ENCODE measurements at places on chromosomes 6 and 20. TPM values are rescaled to one million over a fixed set of nuclear protein-coding genes. Genes with fewer than 3 reads are reported as not detected.

The HLA-DMB gene
- 25.6 TPM for polyA plus RNA-seq

The ADAM33 gene
- polyA plus RNA-seq, result not detected

The RRAGD gene
- 1.4 TPM for polyA plus RNA-seq

The ARMH2 gene
- polyA plus RNA-seq, result 0.78 TPM

The CCN6 gene
- 0.15 TPM for polyA plus RNA-seq

The PRSS16 gene
- 1.5 TPM for polyA plus RNA-seq

The CGAS gene
- 13.2 TPM for polyA plus RNA-seq

The VAPB gene
- polyA plus RNA-seq, result 31.5 TPM

The DCDC2 gene
- polyA plus RNA-seq, result not detected

The C6orf132 gene
- polyA plus RNA-seq, result not detected

The MMP24 gene
- 0.18 TPM for polyA plus RNA-seq

The GABRR1 gene
- polyA plus RNA-seq, result not detected

The EGFL8 gene
- not detected for polyA plus RNA-seq

The LHFPL5 gene
- not detected for polyA plus RNA-seq

The NKAIN2 gene
- polyA plus RNA-seq, result not detected

The PKHD1 gene
- not detected for polyA plus RNA-seq

The ARFGEF3 gene
- not detected for polyA plus RNA-seq

The MAFB gene
- not detected for polyA plus RNA-seq

The MAD2L1BP gene
- polyA plus RNA-seq, result 16.0 TPM

The OPRM1 gene
- polyA plus RNA-seq, result not detected

The GNAS-AS1 gene
- not detected for polyA plus RNA-seq

All from CD8-positive, alpha-beta memory T cell (primary cell).